Activated naive CD8-positive, alpha-beta T cell treated with anti-CD3 and anti-CD28 coated beads, Interleukin-2, amount 50 U/mL, for 16 hours (primary cell): ENCODE measurements at places on chromosomes 3 and 15.
A peak's percentile ranks its signal among the peaks of the same experiment; 100 is the strongest.

GRCh38 chr3:131948806-131949205, 86.0 kb downstream of the CPNE4 start:
- no peak for DNase-seq

DNA sequence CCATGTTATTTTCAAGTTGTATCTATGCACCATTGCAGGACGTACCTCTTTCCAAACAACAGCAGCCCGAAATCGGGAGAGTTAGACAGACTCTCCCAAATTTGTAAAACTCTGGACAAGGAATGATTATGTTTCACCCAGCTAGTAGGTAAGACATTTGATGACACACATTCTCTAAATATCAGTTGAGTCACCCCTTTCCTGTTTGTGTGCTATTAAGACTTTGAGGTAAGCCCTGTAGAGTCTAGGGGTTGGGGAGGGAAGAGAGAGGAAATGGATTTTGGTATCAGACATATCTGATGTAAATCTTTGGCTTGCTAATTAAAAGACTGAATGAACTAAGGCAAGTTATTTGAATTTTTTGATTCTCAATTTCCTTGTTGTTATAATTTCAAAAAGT, 999.0 kb downstream of the TUSC7 start:
- no peak for DNase-seq

GRCh38 chr3:128112357-128112968, 11.1 kb downstream of the RUVBL1 start:
- DNase-seq = no peak

DNA sequence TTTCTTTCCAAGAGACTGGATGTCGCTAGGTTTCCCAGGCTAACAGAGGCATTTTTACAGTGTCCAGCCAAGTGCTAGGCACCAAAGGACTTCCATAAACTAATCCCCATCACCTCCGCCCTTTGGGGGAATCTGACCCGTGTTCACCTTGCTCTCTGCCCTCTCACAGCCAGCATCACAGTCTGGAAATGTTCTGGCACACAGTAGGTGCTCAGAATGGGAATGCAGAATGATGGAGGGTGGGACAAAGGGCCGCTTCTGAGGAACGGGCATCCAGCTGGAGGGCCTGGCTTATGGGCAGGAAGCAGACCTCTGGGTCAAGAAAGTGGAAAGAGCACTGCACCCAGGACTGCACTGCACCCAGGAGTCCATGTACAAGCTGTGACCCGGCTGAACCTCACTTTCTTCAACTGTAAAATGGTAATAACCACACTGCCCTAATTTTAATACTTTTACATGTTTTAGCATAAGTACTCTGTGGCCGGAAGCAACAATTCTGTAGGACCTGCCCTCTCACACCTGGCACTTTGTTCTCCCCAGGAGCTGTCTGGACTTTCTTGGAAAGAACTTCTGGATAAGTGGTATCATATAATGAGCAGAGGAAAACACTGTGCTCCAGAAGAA, 901 bp upstream of the NMB start:
- no peak for DNase-seq

DNA sequence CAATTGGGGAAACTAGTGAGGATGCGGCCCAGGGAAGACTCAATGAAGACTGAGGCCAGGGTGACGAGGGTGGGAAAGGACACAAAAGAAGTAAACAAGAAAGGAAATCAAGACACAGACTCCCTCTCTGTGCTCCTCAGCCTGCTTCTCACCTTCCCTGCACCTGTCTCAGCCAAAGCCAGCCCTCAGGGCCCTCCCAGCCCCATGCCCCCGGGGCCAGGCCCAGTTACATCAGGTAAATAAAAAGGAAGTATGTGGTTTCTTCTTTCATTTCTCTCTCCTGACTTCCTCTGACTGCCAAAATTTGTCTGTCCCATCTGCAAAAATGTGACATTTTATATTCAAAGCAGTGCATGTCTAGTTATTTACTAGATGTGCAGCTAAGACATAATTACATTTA, 328.0 kb downstream of the UACA start:
- DNase-seq = no peak

DNA sequence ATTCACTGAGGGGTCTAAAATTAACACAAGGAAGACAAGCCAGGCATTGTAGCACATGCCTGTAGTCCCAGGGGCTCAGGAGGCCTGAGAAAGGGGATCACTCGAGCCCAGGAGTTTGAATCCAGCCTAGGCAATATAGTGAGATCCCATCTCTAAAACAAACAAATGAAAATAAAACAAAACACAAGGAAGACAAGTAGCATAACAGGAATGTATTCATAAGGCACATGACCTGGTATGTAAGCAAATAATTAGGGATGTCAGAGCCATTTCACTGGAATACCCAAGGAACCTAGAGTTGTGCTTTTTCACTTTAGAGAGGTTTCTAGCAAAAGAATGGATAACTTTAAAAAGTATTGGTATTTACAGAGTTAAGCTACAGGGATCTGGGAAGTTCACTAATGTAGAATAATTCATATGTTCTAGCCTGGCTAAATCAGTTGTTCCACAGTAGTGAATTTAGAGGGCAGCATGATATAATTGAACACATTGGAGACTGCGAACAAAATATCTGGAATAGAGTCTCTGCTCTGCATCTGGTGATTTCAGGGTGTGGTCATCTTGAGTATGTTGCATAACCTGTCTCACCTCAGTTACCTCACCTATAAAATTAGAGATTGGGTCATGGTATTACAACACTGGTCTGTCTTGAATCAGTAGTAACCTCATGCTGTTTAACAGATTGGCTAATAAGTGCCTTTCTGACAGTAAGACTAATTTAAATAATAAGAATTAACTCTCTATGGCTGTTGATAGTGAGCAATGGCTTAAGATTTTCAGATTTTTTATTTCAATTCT, 9.3 kb downstream of the GRAMD1C start:
- no peak for DNase-seq

DNA sequence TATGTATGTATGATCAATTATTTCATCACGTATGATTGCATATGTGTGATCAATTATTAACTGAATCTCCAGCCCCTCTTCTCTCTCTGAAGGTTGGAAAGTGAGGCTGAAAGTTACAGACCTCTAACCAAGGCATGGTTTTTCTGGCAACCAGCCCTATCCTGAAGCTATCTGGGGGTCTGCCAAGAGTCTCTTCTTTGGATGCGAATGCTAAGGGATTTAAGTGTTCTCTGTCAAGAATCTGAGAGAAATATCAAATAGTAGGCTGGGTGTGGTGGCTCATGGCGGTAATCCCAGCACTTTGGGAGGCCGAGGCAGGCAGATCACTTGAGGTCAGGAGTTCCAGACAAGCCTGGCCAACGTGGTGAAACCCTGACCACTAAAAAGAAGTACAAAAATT, 8.1 kb downstream of the NKTR start:
- no peak for DNase-seq

DNA sequence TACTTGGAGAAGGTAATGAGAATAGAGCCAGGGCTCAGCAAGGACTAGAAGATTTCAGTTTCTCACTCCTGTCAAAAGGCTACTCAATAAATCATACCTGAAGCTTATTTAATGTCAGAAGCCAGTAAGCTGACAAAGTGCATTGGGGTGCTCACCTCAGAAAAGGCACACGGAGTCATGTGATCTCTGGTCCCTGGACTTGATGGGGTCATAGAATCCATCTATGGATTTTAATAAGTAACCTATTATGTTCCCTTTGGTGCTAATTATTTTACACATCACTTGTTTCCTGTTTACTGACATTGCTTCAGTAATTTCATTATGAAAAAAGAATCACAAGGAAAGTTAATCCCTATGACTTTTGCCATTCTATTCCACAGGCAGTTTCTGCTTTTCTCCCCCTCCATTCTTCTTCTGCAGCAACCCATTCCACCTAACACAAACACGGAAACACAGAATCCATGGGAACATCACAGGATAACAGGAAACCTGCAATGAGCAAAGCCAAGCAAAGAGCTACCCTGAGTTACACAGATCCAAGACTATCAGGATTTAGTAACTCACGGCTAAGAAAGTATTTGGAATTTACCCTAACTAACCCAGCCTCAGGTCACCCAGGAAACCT, 159.6 kb downstream of the MEIS2 start:
- no peak for DNase-seq

GRCh38 chr15:70181626-70182255, 84.0 kb upstream of the TLE3 start:
- no peak for DNase-seq

GRCh38 chr3:177197727-177198460, 612 bp upstream of the TBL1XR1 start:
- DNase-seq = peak; percentile 6

DNA sequence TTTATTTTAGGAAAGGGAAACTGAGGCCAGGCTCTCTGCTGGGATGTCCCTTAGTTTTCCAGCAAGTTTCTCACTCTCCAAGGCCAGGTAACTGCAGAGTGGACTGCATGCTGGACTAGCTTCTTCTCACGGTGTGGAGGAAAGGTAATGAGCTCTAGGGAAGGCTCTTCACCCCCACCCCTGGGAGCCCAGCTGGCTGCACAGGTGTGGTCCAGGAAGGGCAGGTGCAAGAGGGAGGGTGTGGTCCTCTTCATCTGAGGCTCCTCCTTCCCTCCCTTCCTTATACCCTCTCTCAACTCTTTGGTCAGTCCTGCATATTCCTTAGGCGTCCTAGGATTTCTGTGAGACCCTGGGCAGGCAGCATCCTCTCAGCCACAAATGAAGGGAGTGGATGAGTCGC, 33.9 kb downstream of the RNU5B-1 start:
- no peak for DNase-seq

GRCh38 chr3:142007710-142008399, 131.4 kb downstream of the ATP1B3 start:
- no peak for DNase-seq

DNA sequence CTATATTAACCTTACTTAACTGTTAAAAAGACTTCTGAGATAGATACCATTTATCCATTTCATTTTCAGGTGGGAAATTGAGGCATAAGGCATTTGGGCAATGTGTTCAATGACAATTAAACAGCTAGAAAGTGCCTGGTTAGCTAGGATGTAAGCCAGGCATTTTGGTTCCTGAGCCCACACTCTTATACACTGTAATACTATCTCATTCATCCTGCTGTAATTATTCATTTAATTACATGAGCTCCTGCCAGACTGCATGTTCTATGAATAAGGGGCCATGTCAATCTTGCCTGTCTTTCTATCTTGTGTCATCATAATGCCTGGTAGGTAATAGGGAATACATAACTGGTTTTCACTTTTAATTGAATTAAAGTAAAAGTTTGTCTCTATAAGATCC, 74.0 kb downstream of the RBMS3 start:
- no peak for DNase-seq
